ENCODE measurements at places on chromosomes 1 and 21. TPM values are rescaled to one million over a fixed set of nuclear protein-coding genes. Genes with fewer than 3 reads are reported as not detected.

GRCh38 chr1:181607524-181607923 lies 124.2 kb downstream of the CACNA1E start:
- DNase-seq = no peak

Gene RNU1-1
- under 0.01 TPM for total RNA-seq

- DNase-seq = no peak
Measured at GRCh38 chr21:34979383-34979782, 69.7 kb downstream of the RUNX1 start.

- no peak for DNase-seq
Measured at GRCh38 chr1:203536575-203536974, 42.6 kb downstream of the OPTC start.

DNA sequence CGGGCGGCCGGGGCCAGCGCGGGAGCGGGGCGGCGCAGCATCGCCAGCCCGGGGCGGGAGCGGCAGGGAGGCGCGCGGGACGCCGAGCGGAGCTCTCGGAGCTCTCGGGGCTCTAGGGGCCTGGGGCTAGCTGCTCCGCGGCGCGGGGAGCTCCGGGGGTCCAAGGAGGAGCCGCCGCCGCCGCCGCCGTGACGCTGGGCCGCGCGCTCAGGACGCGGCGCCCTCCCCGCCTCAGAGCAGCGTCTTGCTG lies 147 bp downstream of the CLSTN1 start:
- DNase-seq = no peak
